ENCODE measurements at places on chromosomes 6 and 20. TPM values are rescaled to one million over a fixed set of nuclear protein-coding genes. Genes with fewer than 3 reads are reported as not detected.

Gene DPPA5
- total RNA-seq: not detected

Gene RBM12
- total RNA-seq: 42.9 TPM

Gene YIPF3
- total RNA-seq: 41.1 TPM

Gene PAX1
- total RNA-seq: not detected

Gene CLIC1
- 571 TPM for total RNA-seq

Gene CLPSL1
- total RNA-seq: not detected

Data from MG63 (cell line).